ENCODE measurements at places on chromosomes 12 and 14.

DNA sequence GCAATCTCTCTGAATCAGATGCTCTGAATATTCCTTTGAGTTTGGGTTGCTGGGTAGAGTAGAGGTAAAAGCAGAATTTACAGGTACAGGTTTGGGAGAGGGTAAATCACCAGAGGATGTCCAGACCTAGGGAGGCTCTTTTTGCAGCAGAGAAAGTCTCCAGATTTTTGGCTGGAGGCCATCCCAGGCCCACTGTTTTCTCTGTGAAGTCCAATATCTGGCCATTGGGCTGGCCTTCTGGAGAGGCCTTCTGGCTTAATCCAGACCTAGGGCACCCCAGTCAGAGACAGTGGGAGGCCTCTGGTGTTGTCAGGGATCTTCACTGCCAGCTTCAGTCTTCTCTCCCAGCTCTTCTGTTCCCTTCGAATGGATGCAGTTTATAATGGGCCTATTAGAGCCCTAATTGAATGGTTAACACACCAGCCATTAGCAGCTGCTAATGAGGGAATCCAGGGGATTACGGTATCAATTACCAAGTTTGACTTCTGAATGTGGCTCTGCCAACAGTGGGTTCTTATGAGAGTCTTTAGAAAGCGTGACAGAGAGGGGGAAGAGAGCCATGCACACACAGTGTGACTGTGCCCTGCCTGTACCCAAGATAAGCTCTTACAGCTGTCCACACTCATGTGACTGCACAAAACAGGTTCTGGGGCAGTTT lies 183.1 kb downstream of the EMP1 start:
- H3K4me1 ChIP-seq, result no peaks in the 10 kb centered on the region
- no peaks in the 10 kb centered on the region for H3K27me3 ChIP-seq
- H3K27ac ChIP-seq, result no peak overlapping the region
- DNase-seq, result no peak
- no peaks in the 10 kb centered on the region for H3K36me3 ChIP-seq

GRCh38 chr14:75711796-75712211 lies 50.8 kb downstream of the TTLL5 start:
- H3K27me3 ChIP-seq, result no peaks in the 10 kb centered on the region
- no peaks in the 10 kb centered on the region for H3K4me1 ChIP-seq

DNA sequence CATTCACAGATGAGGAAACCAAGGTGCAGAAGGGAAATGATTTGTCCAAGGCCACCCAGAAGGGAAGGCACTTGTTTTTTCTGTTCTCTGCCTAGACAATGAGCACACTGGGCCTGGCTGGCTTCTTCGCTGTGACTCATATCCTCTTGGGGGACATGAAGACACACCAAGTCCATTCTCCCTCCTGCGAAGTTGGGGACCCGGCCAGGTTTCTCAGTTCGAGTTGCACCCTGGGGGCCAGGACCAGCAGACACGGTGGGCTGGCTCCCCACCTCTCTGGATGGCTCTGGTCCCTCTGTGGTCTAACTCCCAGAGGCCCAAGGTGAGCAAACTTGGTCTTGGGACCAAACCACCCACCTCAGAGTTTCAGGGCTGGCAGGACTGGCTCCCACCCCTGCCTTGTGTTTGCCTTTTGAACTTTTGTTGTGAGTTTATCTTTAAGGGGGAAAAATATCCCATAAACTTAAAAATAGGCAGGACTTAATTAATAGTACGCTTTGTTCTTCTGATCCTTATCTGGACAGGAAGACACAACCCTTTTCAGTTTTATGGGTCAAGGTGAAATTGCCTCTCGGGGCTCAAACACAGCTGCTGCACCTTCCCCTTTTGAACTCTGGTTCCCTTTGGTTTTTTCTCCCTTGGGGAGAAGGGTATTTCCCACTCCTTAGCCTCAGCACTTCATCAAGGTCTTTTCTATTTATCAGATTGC lies 9.0 kb upstream of the MLEC start:
- H3K27me3 ChIP-seq, result no peaks in the 10 kb centered on the region
- no peak for DNase-seq
- peaks cover 12% of the 10 kb centered on the region for H3K4me1 ChIP-seq

GRCh38 chr12:29580971-29581370 lies 83.5 kb upstream of the OVCH1 start:
- H3K4me1 ChIP-seq, result no peaks in the 10 kb centered on the region
- no peaks in the 10 kb centered on the region for H3K27me3 ChIP-seq
- no peak for DNase-seq
- no peak overlapping the region for H3K4me3 ChIP-seq
- H3K27ac ChIP-seq, result no peak overlapping the region
- no peaks in the 10 kb centered on the region for H3K36me3 ChIP-seq

DNA sequence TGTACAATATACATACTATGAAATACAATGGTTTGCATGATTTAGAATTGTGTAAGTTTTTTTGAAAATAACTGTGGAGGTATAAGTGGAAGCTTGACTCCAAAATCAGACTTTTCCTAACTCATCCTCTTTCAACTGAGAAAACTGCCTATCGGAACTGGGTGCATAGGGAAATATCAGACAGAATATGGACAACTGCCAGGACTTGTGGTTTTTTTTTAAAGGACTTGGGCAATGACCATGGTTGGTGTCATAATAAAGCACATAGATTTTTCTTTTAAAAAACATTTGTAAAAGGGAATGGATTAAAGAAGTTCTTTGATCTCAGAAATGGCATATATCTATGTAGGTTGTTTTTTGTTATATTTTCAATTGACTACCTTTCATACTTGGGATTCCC lies 53.3 kb upstream of the LRRK2 start:
- H3K4me3 ChIP-seq, result no peak overlapping the region
- no peaks in the 10 kb centered on the region for H3K27me3 ChIP-seq
- H3K36me3 ChIP-seq, result no peaks in the 10 kb centered on the region
- H3K27ac ChIP-seq, result no peak overlapping the region
- DNase-seq, result no peak
- H3K4me1 ChIP-seq, result peaks cover 4% of the 10 kb centered on the region
